Activated naive CD4-positive, alpha-beta T cell treated with anti-CD3 and anti-CD28 coated beads for 36 hours (primary cell): ENCODE measurements at places on chromosomes 3 and 15.
A peak's percentile ranks its signal among the peaks of the same experiment; 100 is the strongest.

DNA sequence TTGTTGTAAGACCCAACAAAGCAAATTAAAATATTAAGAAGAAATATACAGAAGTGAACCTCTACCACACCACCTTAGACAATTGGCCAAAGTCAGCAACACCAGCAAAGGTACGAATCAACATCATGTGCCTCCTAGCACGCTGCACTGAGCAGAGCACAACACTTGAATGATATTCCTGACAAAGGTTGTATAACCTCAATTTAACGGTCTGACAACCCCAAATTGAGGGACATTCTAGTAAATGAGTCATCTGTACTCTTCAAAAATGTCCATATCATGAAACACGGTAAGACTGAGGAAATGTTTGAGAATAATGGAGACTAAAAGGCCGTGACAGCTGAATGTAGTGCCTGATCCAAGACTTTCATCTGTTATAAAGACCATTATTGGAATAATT lies 41.3 kb upstream of the TNFSF10 start:
- DNase-seq, result no peak

- no peak for DNase-seq
These were observed 39.6 kb downstream of the METTL6 start for GRCh38 chr3:15387735-15388134.

DNA sequence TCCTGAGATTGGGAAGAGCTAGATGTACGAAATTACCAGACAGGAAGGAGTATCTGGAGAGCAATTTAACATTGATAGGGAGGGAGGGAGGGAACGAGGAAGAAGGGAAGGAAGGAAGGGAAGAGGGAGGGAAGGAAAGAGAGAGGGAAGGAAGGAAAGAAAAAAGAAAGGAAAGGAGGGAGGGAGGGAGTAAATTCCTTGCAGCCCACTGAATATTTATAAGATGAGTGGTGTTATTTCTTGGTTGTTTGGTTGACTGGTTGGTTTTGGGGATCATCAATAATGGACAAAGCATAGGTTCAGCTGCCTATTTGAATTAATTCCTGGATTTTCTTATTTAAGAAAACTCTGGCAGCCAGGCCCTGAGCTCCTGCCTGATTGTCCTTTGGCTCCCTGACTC lies 15.5 kb upstream of the TSEN2 start:
- no peak for DNase-seq

DNA sequence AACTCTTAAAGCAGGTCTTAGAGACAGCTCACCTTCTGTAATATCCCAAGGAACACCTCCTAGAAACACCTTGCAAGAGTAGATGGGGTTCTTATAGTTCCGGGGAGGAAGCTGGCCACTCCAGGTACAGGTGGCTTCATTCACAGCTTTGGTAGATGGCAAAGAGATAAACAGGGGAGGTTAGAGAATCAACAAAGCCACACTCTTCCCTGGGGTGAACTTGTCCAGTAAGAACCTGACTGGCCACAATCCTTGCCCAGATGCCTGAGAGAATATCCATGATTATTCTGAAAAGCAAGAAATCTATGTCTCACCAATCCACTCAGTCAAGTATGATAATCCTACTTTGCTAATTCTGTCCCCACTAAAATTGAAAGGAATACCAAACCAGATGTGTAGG lies 13.6 kb upstream of the RPS17 start:
- DNase-seq, result no peak

- no peak for DNase-seq
These were observed 9.3 kb downstream of the GNAI2 start for GRCh38 chr3:50245251-50245745.

DNA sequence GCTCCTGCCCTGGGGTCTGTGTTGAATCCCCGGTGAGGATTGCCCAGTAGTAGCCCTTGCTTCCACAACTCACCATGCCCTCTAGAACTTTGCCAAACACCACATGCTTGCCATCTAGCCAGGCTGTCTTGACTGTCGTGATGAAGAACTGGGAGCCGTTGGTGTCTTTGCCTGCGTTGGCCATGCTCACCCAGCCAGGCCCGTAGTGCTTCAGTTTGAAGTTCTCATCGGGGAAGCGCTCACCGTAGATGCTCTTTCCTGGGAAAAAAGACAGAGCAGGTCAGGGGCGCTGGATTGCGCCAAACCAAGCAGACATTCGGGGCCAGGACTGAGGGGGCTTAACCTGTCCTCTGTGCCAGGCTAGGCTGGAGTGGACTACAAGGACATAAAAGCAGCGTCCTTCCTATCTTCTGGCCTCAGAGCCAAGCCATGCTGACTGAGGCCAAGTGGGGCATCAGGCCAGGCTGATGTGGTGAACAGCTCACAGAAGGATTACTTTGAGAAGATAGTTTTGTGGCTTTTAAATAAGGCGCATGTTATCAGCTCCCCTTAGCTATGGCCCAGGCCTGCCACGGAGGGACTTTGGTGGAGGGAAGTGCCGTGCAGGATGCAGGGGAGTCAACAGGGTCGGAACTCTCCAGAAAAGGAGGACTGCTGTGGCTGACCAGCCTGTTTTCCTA lies 5.3 kb downstream of the SNX22 start:
- no peak for DNase-seq

GRCh38 chr15:44633603-44634002 lies 29.9 kb downstream of the SPG11 start:
- peak; percentile 34 for DNase-seq

GRCh38 chr3:27521179-27521871 lies 37.1 kb upstream of the SLC4A7 start:
- no peak for DNase-seq

DNA sequence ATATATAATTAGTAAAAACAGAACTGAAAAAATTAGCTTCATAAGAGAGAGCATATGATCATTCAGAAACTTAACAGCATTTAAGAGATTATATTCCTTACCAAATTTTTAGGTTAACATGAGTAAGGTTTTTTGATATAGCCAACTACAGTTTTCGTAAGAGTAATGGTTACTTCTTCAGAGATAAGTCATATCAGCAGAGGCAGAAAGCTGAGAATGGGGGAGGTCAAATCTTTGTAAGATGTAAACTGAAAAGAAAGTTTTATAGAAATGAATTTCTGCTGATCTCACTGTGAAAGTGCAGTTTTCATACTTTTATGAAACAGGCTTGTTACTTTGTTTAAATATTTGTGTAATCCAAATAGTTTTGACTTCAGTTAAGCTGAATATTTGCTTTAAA lies 193.3 kb downstream of the ZBTB20 start:
- no peak for DNase-seq

- peak; percentile 54 for DNase-seq
These were observed 2.5 kb upstream of the MST1R start for GRCh38 chr3:49906073-49906743.

DNA sequence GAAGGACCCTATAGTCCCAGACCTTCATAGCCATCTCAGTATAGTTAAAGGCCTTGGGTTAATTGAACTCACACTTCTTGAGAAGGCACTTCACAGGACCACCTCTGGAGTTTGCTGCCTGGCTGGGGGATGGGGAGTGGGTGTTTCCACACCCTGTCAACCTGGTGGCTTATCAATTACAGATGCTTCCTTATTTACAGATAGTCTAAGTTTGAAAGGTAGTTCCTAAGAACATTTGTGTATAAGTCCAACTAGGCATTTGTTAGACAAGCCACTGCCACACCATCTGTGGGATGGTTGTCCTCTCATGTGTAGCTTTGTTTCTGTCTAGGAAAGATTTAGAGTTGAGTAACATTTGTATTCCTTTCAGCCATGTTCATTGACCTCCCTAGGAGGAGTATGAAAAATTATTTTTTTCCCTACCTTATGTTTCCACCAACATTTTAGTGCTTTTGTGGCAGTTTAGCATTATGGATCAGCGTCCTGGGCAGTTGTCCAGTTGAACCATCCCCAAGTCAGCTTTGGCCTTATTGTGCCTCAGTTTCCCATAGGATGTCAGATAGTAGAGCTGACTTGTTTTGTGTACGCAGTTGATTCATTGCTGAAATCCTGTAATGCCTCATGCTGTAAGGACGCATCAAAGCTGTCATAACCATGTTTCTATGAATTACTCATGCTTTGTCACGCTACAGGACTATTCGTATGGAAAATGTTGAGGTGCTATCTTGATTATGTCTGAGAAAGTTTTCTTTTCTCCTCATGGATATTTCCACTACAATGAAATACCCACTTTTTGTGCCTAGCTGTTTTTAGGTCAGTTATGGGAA lies 21.2 kb upstream of the SIAH2 start:
- DNase-seq, result peak; percentile 49

DNA sequence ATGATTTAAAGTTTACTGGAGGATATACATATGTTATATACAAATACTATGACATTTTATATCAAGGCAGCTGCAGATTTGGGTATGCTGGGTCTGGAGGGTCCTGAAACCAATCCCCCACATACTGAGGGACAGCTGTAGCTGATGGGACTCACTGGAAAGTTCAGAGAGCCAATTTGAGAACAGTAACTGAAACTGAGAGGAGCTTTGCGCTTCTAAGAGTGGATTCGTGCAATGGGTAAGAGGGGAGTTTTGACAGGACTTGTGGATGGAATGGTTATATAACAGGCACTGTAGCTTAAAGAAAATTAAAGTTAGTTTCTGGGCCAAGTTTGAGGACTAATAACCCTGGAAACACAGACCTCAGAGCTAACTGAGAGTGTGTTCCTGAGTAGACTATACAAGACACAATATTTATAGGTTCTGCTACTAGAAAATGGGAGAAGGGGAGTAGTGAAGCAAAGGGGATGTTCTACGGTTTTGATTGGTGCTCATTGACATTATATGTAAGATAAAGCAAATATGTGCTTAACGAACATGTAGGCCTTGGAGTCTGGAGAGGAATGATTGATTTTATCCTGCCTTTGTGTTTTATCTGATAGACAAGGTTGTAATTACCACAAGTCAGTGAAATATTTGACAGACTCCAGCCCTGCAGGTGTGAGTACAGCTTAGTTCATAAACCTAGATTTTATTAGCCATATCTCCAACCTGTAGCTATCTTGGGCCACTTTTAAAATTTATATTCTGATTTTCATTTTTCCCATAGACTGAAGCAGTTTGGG lies 4.8 kb upstream of the ZMAT3 start:
- no peak for DNase-seq

GRCh38 chr3:161559177-161559998 lies 62.8 kb downstream of the OTOL1 start:
- DNase-seq, result peak; percentile 12

GRCh38 chr3:9146367-9147071 lies 102.9 kb downstream of the SRGAP3 start:
- DNase-seq, result no peak

DNA sequence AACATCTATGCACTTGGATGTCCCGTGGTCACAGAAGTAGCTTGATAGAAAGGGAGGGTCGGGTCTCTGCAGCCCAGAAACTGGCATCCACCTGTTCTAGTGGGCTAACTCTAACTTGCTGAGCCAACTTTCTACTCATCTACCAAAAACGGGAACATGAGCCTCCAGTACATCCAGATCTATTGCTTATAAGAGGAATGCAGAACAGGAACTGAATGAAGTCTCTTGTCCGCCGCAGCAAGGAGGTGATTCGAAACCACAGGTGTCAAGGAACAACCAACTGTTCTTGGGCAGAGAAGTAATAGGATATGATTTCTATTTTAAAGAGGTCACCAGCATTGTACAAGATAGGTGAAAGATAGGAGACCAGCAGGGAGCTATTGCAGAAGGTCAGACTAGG lies 17.9 kb downstream of the TERC start:
- no peak for DNase-seq

DNA sequence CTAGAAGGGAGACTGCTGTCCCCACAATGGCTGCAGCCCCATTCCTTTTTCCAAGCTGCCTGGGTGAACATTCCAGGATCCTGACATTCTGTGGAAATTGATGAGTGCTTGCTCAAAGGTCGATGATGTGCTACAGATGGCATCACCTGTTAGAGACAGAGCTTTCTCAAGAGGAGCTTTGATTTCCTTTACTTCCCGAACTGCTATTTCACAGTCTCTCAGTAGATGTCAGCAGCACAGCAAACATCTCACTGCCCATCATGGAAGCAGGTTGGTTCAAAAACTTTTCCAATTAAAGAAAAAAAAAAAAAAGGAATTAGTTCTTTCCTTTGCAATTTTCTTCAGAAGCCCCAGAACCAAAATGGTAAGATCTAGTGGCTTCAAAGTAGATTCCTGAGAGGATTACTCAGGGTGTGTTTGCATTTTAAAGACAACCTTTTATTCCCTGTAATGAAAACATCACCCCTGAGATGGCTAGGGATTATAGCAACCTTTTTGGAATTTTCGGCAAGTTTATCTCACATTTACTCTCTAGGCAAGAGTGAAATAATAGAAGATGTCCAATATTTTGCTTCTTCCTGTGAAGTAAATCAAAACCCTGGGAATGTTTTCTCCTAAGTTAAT lies 44.8 kb downstream of the POLR2M start:
- DNase-seq, result peak; percentile 15

DNA sequence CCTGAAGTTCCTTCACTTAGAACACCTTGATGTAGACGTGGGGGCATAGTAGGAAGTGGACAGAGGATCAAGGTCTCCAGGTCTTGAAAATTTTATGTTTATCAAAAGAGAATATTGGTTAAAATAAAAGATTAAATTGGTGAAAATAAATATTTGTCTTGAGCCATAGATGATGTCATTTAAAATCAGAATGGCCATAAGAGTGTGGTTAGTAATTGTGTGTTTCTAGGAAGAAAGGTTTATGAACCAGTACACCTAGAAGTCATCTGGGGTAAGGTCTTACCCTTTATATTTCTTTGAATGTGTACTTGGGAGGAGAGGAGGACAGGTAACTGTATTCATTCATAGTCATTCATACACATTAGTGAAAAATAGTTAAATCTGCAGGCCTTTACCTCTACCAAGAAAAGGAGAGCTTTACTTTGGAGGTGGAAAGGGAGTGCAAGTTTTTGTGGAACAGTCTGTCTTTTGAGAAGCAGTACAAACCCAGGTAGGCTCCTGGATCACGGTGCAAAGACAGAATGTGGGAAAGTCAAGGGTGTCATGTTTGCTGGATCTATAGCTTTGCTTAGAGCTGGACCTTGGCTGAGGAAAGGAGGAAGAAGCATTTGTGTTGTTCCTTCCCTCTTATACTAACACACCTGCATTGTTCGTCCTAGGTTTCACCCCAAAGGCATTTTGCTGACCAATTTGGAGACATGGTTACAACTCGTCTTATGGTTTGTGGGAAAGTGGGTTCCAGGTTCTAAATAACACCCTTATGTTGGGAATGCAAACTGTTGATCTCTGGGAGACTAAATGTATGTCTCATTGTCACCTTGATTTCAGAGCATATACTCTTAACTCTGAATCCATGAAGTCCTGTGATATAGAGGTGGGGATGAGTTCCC lies 6.2 kb downstream of the SCAANT1 start:
- no peak for DNase-seq

DNA sequence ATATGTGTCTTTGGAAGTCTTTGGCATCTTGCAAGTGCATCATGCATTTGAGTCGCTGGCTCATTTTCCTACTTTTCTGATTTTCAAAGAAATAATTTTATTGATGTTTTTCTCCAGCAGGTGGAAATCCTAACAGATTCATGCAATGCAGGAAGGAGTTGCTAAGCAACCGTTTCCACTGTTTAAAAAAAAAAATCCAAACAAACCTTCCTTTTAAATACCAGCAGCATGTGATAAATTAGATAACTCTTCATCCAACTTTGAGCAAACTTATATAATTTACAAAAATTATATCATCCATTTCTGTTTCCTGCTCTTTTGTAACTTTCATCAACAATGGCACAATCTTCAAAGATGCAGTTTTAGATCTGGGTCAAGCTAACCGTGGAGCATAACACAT lies 364.1 kb downstream of the MFSD1 start:
- DNase-seq, result no peak
